ENCODE measurements at places on chromosomes 1 and 21. TPM values are rescaled to one million over a fixed set of nuclear protein-coding genes. Genes with fewer than 3 reads are reported as not detected.
A peak's percentile ranks its signal among the peaks of the same experiment; 100 is the strongest.

DNA sequence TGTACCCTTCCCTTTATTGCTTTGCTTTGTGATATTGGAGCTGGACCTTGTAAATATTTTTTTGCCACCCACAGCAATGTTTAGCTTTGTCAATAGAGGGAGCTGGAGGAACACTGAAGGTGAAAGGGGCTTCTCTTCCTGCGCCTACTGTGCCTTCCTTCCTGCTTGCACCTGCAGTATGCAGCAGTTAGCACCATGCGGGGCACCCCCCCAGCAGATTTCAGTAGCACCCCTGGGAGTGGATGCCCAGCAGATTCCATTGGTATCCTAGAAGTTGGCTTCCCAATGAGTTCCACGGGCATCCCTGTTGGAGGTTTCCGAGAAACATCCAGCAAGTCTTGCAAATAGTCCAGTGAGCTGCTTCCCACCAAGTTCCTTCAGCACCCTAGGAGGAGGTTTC lies 25.6 kb downstream of the S100A10 start:
- DNase-seq = peak; percentile 58

DNA sequence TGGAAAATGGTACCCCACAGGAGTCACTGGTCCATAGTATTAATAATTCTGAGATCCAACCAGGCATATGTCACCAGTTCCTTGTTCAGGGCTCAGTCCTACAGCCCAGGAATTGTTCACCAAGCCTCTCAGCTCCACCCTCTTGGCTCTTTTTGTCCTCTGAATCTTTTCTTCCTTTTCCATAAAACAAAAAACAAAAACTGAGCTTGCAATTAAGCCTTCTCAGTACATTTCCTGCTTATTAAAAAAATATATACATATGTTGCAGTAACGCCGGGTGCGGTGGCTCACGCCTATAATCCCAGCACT lies 23.4 kb upstream of the KIF1B start:
- DNase-seq = no peak

- DNase-seq = peak; percentile 97
Measured at GRCh38 chr1:201488830-201489589, 17.9 kb downstream of the CSRP1 start.

DNA sequence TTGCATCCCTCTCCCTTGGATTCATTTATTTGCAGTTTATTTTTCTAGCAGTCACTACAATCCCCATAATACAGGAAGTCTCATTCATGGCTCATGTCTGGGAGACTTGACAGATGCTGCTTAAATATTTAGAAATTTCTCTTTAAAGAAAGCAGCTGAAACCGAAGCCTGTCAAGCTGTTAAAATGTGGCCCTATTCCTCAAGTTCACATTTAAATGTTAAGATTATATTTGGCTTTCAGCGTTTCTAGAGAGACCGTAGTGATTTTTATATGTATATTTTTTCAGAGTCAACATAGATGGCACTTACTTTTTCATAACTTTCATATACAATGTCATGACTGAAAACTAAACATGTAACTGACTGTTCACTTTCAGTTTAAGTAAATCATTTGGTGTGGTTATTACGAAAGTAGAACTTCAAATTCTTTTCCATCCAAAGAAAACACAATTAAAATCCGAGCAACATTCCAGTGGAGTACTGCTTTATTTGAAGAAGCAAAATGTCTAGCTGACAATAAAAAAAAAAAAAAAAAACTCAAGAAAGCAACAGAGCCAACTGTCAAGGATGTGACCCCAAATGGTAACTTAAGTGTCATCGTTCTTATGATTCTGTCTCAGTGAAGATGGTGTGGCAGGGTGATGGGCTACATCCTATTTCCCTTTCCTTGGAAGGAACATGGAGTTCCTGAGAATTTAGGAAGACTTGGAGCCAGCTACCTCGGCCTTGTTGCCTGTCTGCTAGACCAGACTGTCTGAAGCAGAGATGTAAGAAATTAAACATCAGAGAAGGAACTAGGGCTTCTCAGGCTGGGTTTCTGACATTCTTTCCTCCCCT lies 37.8 kb downstream of the MIS18A start:
- no peak for DNase-seq

DNA sequence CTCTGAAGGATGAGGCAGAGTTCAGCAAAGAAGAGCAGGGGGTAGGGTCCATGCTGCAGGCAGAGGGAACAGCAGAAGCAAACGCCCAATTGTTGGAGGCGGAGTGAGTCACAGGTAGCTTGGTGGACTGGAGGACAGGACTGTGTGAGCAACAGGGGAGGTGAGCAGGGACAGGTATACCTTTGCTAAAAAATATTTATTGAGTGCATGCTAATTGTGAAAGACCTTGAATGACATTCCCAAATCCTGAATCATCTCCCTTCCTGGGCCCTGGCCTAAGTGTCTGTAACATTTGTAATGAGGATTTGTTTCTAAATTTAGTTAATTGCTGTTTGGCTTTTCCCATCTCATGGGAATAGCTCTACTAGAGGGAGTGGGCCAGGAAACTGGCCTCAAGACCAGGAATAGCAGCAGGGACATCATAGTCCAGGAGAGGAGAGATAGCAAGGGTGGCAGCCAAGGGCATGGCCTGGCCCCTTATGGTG lies 123.7 kb downstream of the FOXD2 start:
- no peak for DNase-seq

DNA sequence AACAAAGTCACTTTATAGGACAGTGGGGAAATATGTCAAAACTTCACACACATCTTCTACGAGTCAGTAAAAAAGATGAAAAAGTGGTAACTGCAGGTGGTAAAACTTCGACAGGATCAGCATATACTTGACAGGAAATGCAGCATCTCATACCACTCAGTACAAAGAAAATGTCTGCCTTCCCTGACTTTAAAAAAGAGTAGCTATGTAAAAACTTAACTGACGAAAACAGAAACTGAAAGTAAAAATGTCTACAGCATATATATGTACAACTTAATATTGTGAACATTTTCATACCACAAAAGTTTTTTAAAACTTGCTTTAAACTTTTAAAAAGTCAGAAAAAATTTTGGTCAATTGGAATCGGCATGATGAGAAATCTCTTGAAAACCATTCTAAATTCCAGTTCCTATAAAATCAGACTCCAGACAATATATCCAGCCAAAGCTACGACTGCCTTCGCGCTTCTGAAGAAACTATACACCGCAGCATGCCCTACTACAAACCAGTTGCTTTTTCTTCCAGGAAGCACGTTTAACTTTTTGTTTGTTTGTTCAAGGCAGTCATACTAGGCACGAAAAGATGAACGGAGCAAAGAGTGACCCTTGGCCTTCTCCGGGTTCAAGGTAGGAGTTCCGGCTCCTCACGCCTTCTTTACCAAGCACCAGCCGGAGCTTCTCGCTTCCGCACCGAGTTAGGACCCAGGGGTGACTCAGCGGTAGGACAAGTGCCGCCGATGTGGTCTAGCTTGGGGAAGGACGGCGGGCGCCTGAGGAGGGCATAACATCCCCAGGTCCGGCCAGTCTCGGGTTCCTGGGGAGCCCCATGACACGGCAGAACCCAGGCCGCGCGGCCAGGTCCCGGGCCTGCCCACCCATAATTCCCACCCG lies 612 bp downstream of the PSMA5 start:
- peak; percentile 65 for DNase-seq

GRCh38 chr1:107767156-107767582 lies 197.8 kb downstream of the VAV3 start:
- DNase-seq = no peak

DNA sequence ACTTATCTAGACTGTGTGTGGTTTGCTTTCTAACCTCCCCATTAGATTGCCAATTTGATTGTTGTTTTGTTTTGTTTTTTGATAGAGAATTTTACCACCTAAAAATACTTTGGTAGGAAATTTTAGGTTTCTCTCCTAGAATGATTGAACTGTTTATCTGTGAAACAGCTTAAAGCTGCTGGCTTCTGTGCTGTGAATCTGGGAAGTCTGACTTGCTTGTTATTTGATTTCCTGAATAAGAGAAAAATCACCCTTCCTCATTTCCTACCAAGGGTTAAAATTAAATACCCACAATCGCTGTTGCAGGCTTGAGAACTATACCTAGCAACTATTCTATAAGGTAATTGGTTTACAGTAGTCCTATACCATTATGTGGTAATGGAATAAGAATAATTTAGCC lies 198.9 kb upstream of the CACYBP start:
- no peak for DNase-seq

GRCh38 chr1:156080241-156080862 lies 1.9 kb downstream of the MEX3A start:
- DNase-seq = no peak

GRCh38 chr1:60727552-60727951 lies 354.8 kb upstream of the NFIA start:
- DNase-seq = no peak

Gene BSND
- not detected for total RNA-seq

Gene CDC14A
- 5.8 TPM for total RNA-seq

Gene SPRR2B
- not detected for total RNA-seq

Gene OR6N1
- total RNA-seq = not detected

Gene AGL
- total RNA-seq = 5.5 TPM

Gene IFNGR2
- total RNA-seq = 45.4 TPM
